ENCODE measurements at places on chromosomes 2 and 18.

- no peak for DNase-seq
Observed at GRCh38 chr18:59067873-59068272, 71.8 kb upstream of the SEC11C start.

DNA sequence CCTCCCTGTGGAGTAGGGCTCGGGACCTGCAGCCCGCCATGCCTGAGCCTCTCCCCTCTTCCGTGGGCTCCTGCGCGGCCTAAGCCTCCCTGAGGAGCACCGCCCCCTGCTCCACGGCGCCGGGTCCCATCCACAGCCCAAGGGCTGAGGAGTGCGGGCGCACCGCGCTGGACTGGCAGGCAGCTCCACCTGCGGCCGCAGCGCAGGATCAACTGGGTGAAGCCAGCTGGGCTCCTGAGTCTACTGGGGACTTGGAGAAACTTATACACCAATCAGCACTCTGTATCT is 17.8 kb upstream of the ACVR2A start:
- DNase-seq: no peak

GRCh38 chr2:239307921-239308613 is 92.8 kb downstream of the HDAC4 start:
- DNase-seq: no peak

- DNase-seq: no peak
Observed at GRCh38 chr2:17538844-17539554, 1.5 kb upstream of the VSNL1 start.
